AG08395 (cell line): ENCODE measurements at places on chromosomes 6 and 20.

DNA sequence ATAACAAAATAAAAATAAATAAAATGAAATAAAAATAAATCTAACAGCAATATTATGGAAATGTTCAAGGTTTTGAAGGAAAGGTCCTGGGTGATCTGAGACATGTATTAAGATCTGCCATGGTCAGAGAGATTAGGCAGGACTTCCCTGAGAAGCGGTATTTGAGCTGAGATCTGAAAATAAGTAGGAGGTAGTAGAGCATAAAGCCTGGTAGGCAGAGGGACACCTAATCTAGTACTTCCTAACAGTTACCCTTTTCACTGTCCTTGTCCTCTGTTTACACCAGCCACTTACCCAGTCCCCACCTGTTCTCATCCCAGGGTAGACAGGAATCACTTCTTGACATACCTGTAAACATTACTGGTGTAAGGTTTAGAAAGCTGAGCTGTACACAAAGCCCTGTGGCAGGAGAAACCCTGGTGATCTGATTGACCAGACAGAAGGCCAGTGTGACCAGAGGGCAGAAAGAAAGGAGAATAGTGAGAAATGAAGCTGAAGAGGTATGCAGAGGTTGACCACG, 8.3 kb upstream of the ZNF318 start:
- no peak for DNase-seq

GRCh38 chr6:148346681-148347440, 4.2 kb downstream of the SASH1 start:
- no peak for DNase-seq

GRCh38 chr6:141790921-141791320, 341.8 kb upstream of the GJE1 start:
- DNase-seq = no peak

DNA sequence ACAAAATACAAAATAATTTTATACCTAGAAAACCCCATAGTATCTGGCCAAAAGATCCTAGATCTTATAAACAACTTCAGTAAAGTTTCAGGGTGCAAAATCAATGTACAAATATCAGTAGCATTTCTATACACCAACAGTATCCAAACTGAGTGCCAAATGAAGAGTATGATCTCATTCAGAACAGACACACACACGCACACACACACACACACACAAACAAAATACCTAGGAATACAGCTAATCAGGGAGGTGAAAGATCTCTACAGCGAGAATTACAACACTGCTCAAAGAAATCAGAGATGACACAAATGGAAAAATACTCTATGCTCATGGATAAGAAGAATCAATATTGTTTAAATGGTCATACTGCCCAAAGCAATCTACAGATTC, 49.2 kb downstream of the TOMM6 start:
- no peak for DNase-seq

- DNase-seq = no peak
These were observed 28.3 kb downstream of the DUSP22 start for GRCh38 chr6:320351-321157.

- DNase-seq = peak; percentile 85
These were observed 8.6 kb upstream of the HECA start for GRCh38 chr6:139126255-139126654.

DNA sequence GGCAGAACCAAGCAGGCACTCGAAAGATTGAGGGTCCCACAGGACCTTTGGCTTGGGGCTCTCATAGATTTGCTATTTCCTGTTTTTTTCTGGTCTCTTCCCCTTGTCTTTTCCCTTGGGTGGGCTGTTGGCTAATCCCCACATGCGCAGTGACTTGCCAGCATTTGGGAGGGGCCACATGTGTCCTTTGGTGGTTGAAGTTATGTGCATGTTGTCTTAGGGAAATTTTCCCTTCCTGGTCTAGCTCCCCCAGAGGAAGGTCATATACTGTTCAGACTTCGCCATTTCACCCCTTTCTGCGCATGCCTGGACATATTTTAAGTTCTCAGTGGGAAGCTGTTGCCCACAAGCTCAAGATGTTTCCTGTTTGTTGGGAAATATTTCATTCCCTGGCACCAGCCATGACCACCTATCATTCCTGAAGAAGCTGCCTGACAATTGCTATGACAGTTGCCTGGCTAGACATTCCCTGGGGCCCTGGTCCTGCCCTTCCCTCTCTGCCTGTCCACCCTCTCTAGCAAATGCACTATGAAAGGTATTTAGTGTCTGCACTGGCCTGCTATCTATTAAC, 156.2 kb upstream of the THBS2 start:
- peak; percentile 24 for DNase-seq

- DNase-seq = no peak
These were observed 222.5 kb upstream of the LRFN2 start for GRCh38 chr6:40809627-40810026.

DNA sequence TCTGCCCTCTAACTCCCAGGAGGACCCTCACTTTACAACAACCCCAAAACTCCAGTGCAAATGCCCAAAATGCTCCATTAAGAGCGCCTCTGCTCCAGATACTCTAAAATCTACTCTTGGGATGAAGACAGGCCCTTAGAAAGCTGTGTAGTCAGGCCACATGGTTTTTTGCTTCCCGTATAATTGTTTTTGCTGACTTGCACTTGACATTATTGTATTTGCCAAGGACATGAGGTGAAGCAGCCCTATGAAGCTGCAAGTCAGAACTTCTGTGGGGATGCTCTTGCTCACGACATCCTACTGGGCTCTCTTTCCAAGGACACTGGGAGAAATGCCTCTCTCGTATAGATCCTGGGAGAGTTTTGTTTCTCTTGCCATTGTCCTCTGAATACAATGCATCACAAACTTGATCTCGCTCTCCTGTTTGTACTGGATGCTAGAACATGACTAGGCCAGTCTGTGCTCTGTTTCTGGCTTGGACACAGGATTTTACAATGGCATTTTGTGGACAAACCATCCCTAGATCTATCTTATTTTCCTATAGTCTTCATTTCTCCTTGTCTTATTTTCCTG, 177.2 kb upstream of the DTNBP1 start:
- DNase-seq = no peak

- no peak for DNase-seq
These were observed at the start of gene GCNT2 for GRCh38 chr6:10521104-10521808. TSS of gene GCNT2 (plus strand) at chr6:10521351. CDS start at chr6:10528912, 7,561 bp downstream.

DNA sequence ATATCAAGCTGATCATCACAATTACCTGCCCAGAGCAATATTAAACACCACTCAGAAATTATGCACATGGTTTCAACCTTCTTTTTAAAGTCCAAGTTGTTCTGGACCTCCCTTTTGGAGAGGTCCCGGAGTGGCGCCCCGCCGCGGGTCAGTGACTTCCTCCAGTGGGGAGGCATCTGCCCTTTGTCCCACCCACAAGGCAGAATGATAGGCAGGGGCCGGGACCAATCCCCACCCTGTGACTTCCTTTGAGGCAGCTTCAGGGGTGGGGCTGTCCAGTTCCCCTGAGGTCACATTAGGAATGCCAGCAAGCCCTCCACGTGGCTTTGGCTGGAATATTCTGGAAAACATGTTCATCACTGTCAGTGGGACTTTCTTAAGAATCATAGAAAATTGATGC, 207.0 kb downstream of the ANKRD60 start:
- DNase-seq = peak; percentile 34

GRCh38 chr6:125688138-125688537, 61.3 kb upstream of the HEY2 start:
- no peak for DNase-seq

GRCh38 chr6:16279243-16279642, 40.9 kb downstream of the GMPR start:
- DNase-seq = no peak

GRCh38 chr6:138785980-138786379, 9.9 kb upstream of the ECT2L start:
- no peak for DNase-seq

DNA sequence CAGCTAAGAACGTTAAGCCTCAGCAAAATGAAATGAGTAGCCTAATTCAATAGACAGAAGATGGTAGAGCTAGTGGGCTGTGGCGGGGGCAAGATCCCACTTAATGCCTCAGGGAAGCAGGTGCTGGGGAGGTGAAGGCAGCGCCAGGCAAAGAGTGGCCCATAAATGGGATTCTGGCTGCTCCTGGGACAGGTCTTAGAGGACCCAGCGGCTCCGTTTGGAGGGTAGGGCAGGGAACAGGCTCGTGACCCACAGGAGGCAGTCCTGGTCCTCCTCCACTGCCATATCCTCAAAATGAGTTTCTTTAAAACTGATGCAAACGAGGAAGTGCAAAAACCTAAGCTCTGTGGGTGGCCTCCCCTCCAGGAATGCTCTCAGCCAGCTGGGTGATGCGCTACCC, 32.7 kb downstream of the SAYSD1 start:
- DNase-seq = no peak

- DNase-seq = peak; percentile 46
These were observed 12.1 kb downstream of the LGSN start for GRCh38 chr6:63307581-63308246.

GRCh38 chr20:57678340-57678739, 31.5 kb downstream of the PMEPA1 start:
- DNase-seq = no peak

- DNase-seq = peak; percentile 66
These were observed at the start of gene DAAM2 for GRCh38 chr6:39791850-39792539. TSS of gene DAAM2 (plus strand) at chr6:39792376. CDS start at chr6:39856303, 63,927 bp downstream.

DNA sequence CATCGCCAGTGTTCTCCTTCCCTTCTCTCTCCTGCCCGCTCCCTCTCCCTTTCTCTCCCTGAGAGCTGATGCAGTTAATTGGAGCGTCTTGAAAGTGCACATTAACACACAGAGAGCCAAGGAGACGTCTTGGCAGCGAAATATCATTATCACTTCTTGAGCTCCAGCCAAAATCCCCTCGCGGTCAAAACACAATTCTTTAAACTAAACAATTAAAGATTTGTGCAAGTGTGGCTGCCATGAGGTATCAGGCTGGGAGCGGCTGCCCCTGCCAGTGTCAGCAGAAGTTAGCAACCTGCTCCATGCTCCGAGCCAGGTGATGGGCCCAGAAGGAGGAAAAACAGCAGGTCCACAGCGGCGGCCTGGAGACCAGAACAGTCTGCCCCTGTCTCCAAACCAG, 100.9 kb upstream of the FOXP4 start:
- no peak for DNase-seq

- DNase-seq = no peak
These were observed 136.1 kb downstream of the SLC24A3 start for GRCh38 chr20:19348582-19348981.

- DNase-seq = no peak
These were observed 19.6 kb downstream of the NT5E start for GRCh38 chr6:85469276-85470022.

- no peak for DNase-seq
These were observed 116.7 kb upstream of the SLC24A3 start for GRCh38 chr20:19095762-19096161.

DNA sequence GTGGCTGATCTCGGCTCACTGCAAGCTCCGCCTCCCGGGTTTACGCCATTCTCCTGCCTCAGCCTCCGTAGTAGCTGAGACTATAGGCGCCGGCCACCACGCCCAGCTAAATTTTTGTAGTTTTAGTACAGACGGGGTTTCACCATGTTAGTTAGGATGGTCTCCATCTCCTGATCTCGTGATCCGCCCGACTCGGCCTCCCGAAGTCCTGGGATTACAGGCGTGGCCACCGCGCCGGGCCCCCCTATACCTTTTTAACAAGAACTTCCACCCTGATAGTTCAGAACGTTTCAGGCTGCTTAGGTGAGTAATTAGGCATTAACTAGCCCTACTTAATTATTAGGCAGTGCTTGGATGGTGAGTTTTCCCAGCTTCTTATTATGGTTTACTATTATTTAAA, 552.5 kb downstream of the BCKDHB start:
- DNase-seq = no peak

DNA sequence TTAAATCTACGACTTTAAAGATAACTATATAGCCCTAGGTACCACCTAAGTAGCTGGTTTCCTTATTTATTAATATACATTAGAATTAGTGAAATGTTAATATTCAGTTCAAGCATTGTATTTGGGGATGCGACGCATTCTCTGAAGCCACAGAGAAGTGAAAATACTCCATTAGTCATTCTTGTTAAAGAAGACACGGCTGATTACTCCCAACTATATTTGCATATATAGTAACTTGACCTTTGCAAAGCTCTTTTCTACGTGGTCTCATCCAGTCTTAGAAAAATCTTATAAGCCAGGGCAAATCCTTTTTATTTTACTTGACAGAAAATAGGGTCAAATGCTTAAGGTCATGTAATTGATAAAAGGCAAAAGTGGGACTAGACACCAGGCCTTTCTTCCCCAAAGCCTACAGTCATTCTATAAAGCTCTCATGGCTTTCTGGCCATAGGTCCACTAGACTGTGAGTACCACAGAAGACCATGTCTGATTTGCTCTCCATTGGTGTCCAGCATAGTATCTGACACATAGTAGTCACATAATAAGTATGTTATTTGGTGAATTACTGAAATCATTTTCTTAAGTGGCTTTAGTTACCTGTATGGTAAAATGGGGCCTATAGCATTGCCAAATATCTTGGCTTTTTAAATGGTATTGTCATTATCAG, 11.3 kb downstream of the ZHX3 start:
- DNase-seq = no peak
